Femur (tissue), 1 donor: ENCODE measurements at places on chromosomes 7 and 10.

- no peak for DNase-seq
Measured at GRCh38 chr10:30786131-30786530, 156.6 kb upstream of the LYZL2 start.

- DNase-seq, result no peak
Measured at GRCh38 chr7:19203686-19204085, 58.5 kb upstream of the FERD3L start.

GRCh38 chr10:5142199-5142598, 42.8 kb downstream of the AKR1C8 start:
- no peak for DNase-seq

DNA sequence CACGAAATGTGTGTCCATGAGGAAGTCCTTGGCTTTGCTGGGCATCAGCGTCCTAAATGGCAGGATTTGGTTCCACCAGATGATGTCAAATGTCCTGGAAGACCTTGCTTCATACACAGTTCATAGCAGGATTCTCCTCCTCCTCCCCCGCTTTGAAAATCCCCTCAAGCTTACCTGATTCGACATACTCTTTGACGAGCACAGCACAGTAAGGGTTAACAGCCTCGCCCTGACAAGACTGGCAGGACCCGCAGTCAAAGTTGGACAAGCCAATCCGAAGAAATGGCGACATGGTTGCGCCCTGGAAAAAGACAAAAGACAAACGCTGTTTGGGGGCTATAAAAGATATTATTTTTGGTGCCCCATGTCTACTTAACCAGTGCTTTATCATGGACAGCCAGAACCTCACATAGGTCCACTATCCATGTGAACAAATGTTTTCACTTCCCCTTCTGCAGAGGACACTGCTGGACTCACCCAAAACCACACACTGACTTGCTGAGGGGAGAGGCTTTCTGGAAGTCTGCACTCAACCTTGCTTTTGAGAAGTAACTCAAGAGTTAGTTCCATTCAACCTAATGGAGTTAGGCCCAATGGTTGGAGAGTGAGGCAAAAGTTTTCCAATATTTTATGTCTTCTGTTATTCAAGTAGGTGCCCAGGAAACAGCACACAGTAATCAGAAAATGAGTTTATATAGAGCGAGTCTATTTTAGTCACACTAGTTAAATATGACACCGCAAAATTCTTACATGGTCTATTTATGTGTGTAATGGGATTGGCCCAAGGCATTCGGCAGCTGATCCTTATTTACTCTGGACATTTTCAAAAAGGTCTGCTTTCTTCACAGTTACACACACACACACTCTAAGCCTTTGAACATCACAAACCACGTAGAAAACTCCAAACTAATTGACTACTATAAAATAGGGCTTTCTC, 65.0 kb downstream of the PRKCQ start:
- no peak for DNase-seq

DNA sequence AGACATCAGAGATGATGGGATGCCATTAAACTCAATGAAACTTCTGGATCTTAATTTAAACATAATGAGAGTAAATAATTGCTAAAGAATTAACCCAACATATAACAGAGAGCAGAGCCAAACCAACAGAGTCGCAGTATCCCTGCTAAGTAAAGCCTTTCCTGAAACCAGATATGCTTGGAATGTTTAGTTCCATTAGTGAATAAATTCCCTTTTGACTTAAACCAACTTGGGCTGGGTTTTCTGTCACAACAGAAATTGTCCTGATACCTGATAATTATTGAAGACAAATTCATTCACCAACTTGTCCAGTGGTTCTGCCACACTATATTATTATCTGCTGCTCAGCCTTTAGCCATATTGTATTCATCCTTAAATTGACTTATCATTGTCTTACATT, 286.7 kb downstream of the FZD1 start:
- no peak for DNase-seq
